NCI-H2081 (cell line): ENCODE measurements at places on chromosomes 2 and 18.

- no peak for DNase-seq
These were observed 47.6 kb upstream of the HAAO start for GRCh38 chr2:42839809-42840501.

- DNase-seq: peak; percentile 59
These were observed 235.7 kb downstream of the CDCA7 start for GRCh38 chr2:173590276-173590861.

GRCh38 chr18:37861981-37862380, 296.4 kb upstream of the CELF4 start:
- DNase-seq: no peak

DNA sequence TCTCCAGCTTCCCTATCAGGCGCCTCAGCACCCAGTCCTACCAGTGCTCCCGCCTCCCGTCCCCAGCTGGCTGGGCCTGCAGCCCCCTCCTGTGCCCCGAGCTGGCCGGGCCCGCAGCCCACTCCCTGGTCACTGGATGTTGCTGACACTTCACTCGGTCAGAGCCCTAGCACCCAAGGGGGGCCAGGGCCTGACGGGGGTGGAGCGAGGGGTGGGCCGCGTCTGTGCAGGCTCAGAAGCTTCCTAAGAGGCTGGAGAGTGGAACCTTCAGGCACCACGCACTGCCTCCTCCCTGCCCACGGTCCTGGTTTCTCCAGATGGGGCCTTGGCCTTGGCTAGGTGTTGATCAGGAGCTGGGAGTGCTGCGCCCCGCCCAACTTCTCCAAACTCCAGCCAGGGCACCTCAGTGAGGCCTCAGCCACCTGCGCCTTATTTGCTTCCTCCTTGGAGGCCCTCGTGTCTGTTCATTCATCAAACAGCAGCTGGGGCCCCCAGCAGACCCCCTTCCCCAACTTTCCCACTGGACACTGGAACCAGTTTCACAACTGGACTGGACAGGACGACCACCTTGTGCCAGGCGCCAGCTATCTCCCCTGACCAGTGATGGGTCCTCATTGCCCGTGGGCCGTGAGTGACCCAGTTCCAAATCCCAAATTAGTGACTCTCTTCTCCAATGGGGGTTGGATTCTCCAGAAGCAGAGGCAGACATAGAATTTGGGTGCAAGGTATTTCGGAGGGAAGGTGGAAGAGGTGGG, 16.7 kb downstream of the CAPN10 start:
- no peak for DNase-seq

DNA sequence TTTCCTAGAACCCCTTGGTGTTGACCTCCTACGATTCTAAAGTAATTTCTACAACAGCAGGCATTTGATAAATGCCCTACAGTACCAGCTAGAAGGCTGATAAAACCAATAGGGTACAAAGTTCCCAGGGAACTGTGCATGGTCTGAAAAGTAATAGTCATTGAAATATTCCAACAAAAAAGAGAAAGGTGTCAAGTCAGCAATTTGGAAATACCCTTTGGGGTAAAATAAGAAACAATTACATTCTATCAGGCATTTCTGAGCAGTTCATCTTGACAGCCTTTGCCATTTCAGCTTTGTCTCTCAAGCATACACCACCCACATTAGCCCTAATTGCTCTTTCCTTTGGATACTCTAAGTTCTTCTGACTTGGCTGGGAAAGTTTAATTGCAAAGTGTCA, 542.9 kb upstream of the DDX18 start:
- no peak for DNase-seq

DNA sequence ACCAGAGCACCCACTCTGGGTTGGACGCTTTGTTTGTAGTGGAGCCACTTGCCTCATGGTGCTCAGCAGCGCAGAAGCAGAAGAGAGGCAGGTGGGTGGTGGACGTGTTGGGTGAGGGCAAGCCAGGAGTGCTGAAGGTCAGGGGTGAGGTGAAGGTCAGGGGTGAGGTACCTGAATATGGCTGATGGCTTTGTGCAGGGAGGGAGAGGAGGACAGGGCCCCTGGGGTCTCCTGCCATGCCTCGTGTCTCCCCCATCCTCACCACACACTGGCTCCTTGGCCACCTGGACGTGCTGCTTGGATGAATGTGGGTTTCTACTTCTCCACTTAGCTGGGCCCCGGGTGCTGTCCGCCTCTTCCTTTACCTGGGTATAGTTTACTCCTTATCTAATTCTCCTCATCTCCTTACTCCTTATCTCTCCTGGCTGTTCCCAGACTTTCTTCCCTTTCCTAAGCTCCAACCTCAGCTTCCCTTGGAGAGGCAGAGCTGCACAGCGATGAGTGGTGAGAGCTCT, 68.1 kb downstream of the DYSF start:
- DNase-seq: no peak

GRCh38 chr2:197196541-197197180, 113.9 kb downstream of the ANKRD44 start:
- DNase-seq: no peak

- no peak for DNase-seq
These were observed 32.1 kb downstream of the TRAK2 start for GRCh38 chr2:201419057-201419635.

DNA sequence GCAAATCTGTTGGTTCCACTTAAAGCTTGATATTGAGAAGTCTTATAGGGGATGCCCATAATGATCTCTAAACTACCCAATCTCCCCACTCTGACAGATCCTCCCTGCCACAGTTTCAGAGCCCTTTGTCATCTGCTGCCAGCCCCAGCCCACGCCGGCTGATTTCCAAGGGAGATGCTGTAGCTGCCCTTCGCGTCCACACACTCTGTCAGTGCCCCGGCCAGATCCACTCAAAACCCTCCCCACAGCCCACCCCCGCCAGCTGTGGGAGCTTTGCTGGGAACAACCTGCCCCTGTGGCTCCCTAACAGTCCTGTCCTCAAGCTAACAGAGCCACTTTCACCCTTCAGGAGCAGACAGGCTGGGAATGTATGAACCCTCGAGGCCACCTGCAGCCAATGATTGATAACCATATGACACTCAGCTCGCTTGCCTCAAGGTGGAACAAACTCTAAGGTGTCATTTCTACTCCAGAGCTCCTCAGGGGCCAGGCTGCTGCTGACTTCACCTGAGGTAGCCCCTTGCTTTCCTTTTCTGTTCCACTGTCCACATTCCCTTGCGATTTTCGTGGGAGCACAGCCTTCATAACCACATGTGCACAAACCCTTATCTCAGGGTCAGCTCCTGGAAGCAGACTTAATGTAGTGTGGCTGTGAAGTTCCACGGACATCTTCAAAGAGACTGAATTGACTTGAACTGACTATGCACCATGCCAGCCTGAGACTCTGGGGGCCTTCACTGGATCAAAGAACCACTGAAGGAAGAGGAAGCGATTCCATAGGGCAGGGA, 92.6 kb upstream of the LGALSL start:
- DNase-seq: no peak

- DNase-seq: no peak
These were observed 72.6 kb upstream of the MC2R start for GRCh38 chr18:13987956-13988355.
